ENCODE measurements at places on chromosomes 5 and 9.

DNA sequence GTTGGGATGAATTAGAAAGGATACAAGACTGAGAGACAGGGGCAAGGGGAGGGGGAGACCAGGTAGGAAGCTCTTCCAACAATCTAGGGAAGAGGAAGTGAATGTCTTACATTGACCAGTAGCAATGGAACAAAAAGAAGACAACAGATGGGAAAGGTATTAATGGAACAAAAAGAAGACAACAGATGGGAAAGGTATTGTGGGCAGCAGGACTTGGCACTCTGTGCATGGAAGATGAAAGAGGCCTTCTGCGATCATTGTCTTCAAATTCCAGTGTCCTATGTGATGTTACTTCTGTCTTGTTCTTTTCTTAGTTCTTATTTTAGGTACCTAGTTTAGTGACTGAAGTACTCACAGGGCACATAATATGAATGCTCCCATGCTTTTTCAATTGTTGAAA is 161.8 kb downstream of the PALM2AKAP2 start:
- DNase-seq, result no peak

DNA sequence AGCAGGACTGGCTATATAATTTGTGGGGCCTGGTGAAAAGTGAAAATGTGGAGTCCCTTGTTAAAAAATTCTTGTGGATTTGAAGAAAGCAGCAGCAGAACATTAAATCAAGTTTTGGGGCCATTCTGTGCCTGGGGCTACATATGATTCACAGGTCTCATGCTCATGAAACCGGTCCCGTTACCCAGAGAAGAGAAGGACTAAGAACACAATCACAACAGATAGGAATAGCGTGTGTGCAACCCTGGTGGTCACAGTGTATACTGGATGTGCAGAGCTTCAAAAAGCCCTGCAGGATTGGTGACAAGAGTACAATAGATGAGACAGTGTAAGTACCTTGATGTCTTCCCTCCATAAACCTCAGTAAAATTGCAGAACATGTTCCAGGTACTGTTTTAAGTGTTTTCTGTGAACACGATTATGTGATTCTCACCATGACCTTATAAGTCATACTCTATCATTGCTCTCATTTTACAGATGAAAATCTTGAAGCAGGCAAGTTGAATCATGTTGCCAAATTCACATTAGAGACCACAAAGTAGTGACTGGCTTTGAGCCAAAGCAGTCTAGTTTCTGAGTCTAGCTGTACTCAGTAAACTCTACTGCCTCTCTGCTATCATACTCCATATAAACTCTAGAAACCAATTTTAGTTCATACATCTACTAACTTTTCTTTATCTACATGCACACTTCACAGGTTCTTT is 636.5 kb downstream of the TAF11L14 start:
- no peak for DNase-seq

- no peak for DNase-seq
These were observed 157.5 kb upstream of the IQGAP2 start for GRCh38 chr5:76245590-76245989.

DNA sequence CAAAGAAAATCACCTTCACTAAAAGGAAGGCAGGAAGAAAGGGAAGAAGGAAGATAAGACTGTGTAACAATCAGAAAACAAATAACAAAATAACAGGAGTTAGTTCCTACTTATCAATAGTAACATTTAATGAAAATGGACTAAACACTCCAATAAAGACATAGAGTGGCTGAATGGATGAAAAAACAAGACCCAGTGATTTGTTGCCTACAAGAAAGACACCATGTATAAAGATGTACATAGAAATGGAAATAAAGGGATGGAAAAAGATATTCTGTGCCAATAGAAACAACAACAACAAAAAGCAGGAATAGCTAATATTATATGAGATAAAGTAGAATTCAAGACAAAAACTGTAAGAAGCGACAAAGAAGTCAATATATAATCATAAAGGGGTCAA is 116.8 kb downstream of the LURAP1L start:
- no peak for DNase-seq

GRCh38 chr5:60541980-60542379 is 158.0 kb downstream of the DEPDC1B start:
- no peak for DNase-seq

DNA sequence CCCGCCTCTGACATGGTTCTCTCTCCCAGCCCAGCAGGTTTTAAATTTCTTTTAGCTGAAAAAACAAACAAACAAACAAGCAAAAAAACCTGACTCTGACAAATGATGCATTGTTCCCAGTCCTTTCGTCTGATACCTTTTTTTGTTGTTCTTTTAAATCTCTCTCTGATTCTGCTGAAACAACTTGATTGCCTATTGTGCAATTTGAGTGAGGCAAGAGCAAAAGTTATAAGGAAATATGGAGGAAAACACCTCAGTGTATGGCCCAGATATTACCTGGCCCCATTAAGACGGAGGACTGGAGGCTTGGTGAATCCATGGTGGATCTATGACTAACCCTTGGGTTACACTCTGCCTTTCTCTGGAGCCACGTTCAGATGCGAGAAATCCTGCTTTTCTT is 164.0 kb downstream of the MELK start:
- DNase-seq, result no peak

DNA sequence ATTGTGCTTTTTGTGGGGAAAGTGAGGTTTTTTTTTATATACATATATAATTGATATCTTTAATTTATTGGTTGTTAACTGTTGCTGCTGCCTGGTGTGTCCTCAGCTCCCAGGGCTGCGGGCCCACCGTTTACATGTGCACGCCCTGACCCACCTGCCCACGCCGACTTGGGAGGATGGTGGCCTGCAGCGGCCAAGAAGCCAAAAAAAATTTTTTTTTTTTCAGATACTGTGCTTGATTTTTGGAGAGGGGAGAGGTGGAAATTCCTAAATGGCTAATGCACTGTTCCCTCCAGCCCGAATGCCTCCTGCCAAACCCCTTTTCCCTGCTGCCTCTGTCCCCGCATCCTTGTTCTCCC is 32.0 kb upstream of the HMCN2 start:
- no peak for DNase-seq

DNA sequence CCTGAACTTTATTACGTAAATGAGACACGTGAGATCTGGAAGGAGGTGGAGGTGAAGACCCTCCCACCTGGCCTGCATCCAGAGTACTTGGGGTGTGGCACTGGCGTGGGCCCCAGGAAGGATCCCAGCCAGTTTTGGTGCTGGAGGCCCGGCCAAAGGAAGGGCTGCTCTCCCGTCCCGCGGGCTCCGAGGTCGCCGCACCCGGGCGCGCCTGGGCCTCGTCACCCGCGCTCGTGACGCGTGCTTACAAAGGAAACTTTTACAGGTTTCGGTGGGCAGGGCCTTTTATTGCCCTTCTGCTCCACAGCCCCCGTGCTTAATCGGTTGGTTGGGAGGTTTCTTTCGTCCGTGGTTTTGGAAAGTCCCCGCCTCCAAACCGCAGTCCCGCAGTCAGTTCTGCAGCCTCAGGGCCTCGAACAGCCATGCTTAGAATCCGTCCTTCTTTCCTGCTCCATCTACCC is 29.2 kb downstream of the CDKN2A start:
- peak; percentile 68 for DNase-seq

- no peak for DNase-seq
These were observed 84.0 kb downstream of the SEC61B start for GRCh38 chr9:99305820-99306811.

DNA sequence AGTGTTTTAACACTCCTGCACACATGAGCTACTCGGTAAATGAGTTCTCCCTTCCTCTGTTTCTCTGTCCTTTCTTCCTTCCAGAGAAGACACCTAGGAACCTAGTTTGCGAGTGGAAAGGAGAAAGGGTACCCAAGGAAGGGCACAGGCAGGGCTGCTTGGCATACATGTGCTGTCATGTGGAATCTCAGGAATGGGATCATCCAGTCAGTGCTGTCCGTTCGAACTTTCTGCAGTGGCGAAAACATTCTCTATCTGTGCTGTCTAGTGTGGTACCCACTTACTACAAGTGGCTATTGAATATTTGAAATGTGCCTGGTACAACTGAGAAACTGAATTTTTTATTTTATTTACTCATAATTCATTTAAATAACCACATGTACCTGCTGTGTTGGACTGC is 28.0 kb downstream of the NLN start:
- no peak for DNase-seq
